Right renal cortex interstitium (tissue), 3 donors: ENCODE measurements at places on chromosomes 3 and 15.

GRCh38 chr3:14366248-14366647, 36.2 kb upstream of the SLC6A6 start:
- no peak for DNase-seq

GRCh38 chr15:48285329-48286214, 45.7 kb upstream of the DUT start:
- DNase-seq = peak; percentile 85

DNA sequence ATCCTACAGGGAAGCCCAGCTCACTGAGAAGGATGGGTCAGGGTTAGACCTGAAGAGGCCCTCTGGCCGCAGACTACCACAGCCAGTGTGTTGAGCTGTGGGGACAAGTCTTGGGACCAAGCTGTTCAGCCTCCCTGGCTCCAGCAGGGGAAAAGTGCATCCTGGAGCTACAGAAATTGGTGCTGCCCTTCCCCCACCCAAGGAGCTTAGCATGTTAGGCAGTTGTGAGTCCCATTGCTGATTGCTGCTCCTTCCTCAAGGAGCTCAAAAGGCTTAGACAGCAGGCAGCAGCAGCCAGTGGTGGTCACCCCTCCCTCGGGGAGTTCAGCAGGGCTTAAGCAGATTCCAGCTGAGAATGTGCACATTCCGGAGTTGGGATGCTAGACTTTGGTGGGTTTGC, 165.6 kb downstream of the ATP8B4 start:
- no peak for DNase-seq

- no peak for DNase-seq
Measured at GRCh38 chr15:90101130-90101968, 919 bp downstream of the IDH2 start.
